A549 treated with dexamethasone at 1 μM for 4 hours (cell line): ENCODE measurements at places on chromosomes 4 and X. TPM values are rescaled to one million over a fixed set of nuclear protein-coding genes. Genes with fewer than 3 reads are reported as not detected.

Gene GPRIN3
- total RNA-seq = 1.2 to 2.7 TPM (median 2.2 TPM) in 5 replicates

Gene ARHGAP6
- 0.02 to 0.14 TPM (median 0.11 TPM) in 3 of 5 replicates, not detected in the others for total RNA-seq

Gene ARMCX2
- total RNA-seq = 0.04 TPM in 1 of 5 replicates, not detected in the others

Gene ADH1B
- not detected in 5 replicates for total RNA-seq

Gene MXRA5
- not detected in 5 replicates for total RNA-seq

Gene KDR
- 0.14 to 0.20 TPM (median 0.15 TPM) in 5 replicates for total RNA-seq

Gene USP26
- not detected in 5 replicates for total RNA-seq

Gene SULT1E1
- not detected in 5 replicates for total RNA-seq

Gene GYPE
- total RNA-seq = not detected in 5 replicates

Gene CCDC158
- 0.02 TPM in 1 of 5 replicates, not detected in the others for total RNA-seq

Gene GLRA3
- 0.03 to 0.05 TPM in 2 of 5 replicates, not detected in the others for total RNA-seq

Gene FREM3
- not detected in 5 replicates for total RNA-seq

Gene XAGE1B
- 183 to 315 TPM (median 213 TPM) in 5 replicates for total RNA-seq

Gene CTAG1A
- total RNA-seq = not detected in 5 replicates

Gene GAGE12F
- total RNA-seq = not detected in 5 replicates

Gene AIFM1
- total RNA-seq = 69.0 to 74.6 TPM (median 72.0 TPM) in 5 replicates

Gene PFKFB1
- total RNA-seq = 0.07 to 0.15 TPM (median 0.10 TPM) in 3 of 5 replicates, not detected in the others

Gene SSX7
- total RNA-seq = not detected in 5 replicates

Gene COL4A6
- total RNA-seq = 13.9 to 17.4 TPM (median 16.8 TPM) in 5 replicates

Gene IKBKG
- 30.1 to 42.7 TPM (median 40.9 TPM) in 5 replicates for total RNA-seq

Gene SEPTIN11
- total RNA-seq = 32.4 to 51.3 TPM (median 45.6 TPM) in 5 replicates

Gene HTR2C
- total RNA-seq = not detected in 5 replicates

Gene AMMECR1
- total RNA-seq = 7.5 to 9.0 TPM (median 8.3 TPM) in 5 replicates

Gene PNCK
- total RNA-seq = 0.07 to 0.41 TPM (median 0.18 TPM) in 5 replicates

Gene ODAPH
- total RNA-seq = 0.14 TPM in 1 of 5 replicates, not detected in the others

Gene MUC7
- total RNA-seq = not detected in 5 replicates

Gene TCEAL6
- not detected in 5 replicates for total RNA-seq

Gene VEGFD
- 0.19 to 0.46 TPM (median 0.33 TPM) in 5 replicates for total RNA-seq

Gene MAP3K15
- 1.6 to 2.2 TPM (median 1.9 TPM) in 5 replicates for total RNA-seq

Gene BGN
- total RNA-seq = 0.06 to 0.08 TPM in 2 of 5 replicates, not detected in the others

Gene TLR6
- 1.5 to 2.6 TPM (median 2.3 TPM) in 5 replicates for total RNA-seq

Gene PPM1K
- 0.39 to 1.0 TPM (median 0.75 TPM) in 5 replicates for total RNA-seq

Gene AFM
- not detected in 5 replicates for total RNA-seq

Gene NLGN4X
- 0.02 to 0.12 TPM (median 0.04 TPM) in 4 of 5 replicates, not detected in the other for total RNA-seq

Gene PNMA5
- total RNA-seq = not detected in 5 replicates

Gene RPS6KA3
- 34.9 to 52.5 TPM (median 46.8 TPM) in 5 replicates for total RNA-seq

Gene RAB33A
- 0.11 to 0.19 TPM (median 0.17 TPM) in 5 replicates for total RNA-seq

Gene COX18
- 4.6 to 8.8 TPM (median 7.0 TPM) in 5 replicates for total RNA-seq

Gene DUX4
- not detected in 5 replicates for total RNA-seq

Gene GIMD1
- total RNA-seq = not detected in 5 replicates

Gene BEX2
- total RNA-seq = 7.1 to 11.6 TPM (median 9.4 TPM) in 5 replicates

Gene ARHGAP4
- 0.82 to 2.5 TPM (median 2.0 TPM) in 5 replicates for total RNA-seq

Gene MAGEA8
- not detected in 5 replicates for total RNA-seq

Gene GABRE
- total RNA-seq = 7.8 to 16.7 TPM (median 15.6 TPM) in 5 replicates

Gene HSD17B13
- total RNA-seq = 0.05 to 0.14 TPM (median 0.06 TPM) in 5 replicates

Gene FAM184B
- 0.01 to 0.05 TPM (median 0.02 TPM) in 5 replicates for total RNA-seq

Gene TLR8
- not detected in 5 replicates for total RNA-seq

Gene GPRASP3
- 2.9 to 3.8 TPM (median 3.5 TPM) in 5 replicates for total RNA-seq

Gene DACH2
- not detected in 5 replicates for total RNA-seq

Gene GAGE13
- total RNA-seq = not detected in 5 replicates

Gene FGF16
- not detected in 5 replicates for total RNA-seq

Gene GRXCR1
- not detected in 5 replicates for total RNA-seq

Gene RNF175
- total RNA-seq = not detected in 5 replicates
